A549 treated with RU486 at 1 μM for 4 hours (cell line): ENCODE measurements at places on chromosomes 5 and 9. TPM values are rescaled to one million over a fixed set of nuclear protein-coding genes. Genes with fewer than 3 reads are reported as not detected.

The FOXD4 gene
- 0.31 to 0.56 TPM (median 0.38 TPM) in 5 replicates for total RNA-seq

The ITGA2 gene
- total RNA-seq: 16.6 to 32.9 TPM (median 29.0 TPM) in 5 replicates

The TMEM174 gene
- not detected in 5 replicates for total RNA-seq

The CSF2 gene
- 0.27 to 0.79 TPM (median 0.50 TPM) in 5 replicates for total RNA-seq

The WWC1 gene
- total RNA-seq: 79.0 to 99.0 TPM (median 93.5 TPM) in 5 replicates

The GABRA1 gene
- total RNA-seq: not detected in 5 replicates

The IRGM gene
- 0.06 to 0.37 TPM (median 0.15 TPM) in 3 of 5 replicates, not detected in the others for total RNA-seq
